Neural crest cell (in vitro differentiated cells): ENCODE measurements at places on chromosomes 13 and 19. TPM values are rescaled to one million over a fixed set of nuclear protein-coding genes. Genes with fewer than 3 reads are reported as not detected.

The SH2D3A gene
- total RNA-seq = not detected in 2 replicates

The NLRP4 gene
- not detected in 2 replicates for total RNA-seq

- DNase-seq = no peak
Measured at GRCh38 chr13:65940720-65941119, 1289.4 kb downstream of the PCDH9 start.

DNA sequence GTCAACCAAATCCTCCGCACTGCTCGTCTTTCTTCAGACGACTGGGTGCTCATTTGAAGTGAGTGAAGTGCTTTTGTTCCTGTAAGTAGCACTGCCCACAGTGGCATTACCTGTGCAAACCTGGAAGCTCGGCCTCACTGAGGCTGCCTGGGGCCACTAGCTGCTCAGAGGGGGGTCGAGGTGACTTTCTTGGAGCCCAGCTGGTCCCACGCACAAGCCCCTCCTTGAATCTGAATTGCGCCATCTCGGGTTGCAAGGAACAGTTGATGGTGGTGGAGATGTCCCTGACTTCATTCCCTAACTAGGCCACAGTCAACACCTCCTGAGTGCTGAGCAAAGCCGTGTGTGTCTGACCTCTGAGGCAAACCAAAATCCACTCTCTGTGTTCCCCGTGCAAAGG lies 79.3 kb upstream of the GPR183 start:
- no peak for DNase-seq

GRCh38 chr13:28717170-28717569 lies 1.6 kb downstream of the SLC46A3 start:
- DNase-seq = no peak

DNA sequence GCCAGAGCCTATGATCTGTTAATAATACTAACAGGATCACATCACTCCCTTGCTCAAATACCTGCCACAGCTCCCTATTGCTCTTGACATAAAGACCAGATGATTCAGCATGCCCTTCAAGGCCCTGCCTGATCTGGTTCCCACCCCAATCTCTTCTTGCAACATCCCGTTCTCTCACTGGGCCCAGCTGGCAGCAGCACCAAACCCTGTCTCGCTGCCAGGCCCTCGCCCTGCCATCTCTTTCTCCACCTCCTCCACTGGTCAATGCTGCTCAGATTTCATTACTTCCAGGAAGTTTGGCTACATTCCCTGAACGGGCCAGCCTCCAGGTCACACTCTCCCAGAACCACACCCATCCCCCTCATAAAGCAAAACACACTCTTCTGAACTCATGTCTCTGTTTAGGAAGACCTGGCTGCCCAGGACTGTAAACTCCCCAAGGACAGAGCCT lies 8.6 kb upstream of the BCAT2 start:
- DNase-seq = no peak

GRCh38 chr13:25371875-25372283 lies at the start of gene ATP8A2:
Gene ATP8A2, plus strand, starts transcription at chr13:25371974. Its CDS starts 239 bp downstream, at chr13:25372213.
- DNase-seq = peak; percentile 23

DNA sequence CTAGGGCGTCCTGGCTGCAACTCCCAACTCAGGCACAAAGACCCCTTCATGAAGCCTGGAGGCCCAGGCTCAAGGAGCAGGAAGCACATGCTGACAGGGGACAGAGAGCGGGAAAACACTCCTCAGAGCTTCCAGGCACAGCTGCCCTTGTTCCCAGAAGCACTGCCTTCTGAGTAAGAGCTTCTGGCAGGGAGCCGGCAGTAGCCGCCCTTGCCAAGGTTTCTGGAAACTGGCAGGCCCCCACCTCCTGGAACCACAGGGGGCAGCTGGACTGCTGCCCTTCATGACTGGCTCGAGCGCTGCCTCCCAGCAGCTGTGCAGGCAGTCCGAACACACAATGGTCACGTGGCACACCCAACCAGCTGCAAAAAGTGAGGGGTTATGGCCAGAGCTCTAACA lies 33.6 kb upstream of the EPHX3 start:
- no peak for DNase-seq
